ENCODE measurements at places on chromosomes 11 and 22. TPM values are rescaled to one million over a fixed set of nuclear protein-coding genes. Genes with fewer than 3 reads are reported as not detected.

AAMDC gene
- total RNA-seq: 18.7 TPM

FHIP1B gene
- 98.4 TPM for total RNA-seq

ADAMTS8 gene
- total RNA-seq: not detected

DNA sequence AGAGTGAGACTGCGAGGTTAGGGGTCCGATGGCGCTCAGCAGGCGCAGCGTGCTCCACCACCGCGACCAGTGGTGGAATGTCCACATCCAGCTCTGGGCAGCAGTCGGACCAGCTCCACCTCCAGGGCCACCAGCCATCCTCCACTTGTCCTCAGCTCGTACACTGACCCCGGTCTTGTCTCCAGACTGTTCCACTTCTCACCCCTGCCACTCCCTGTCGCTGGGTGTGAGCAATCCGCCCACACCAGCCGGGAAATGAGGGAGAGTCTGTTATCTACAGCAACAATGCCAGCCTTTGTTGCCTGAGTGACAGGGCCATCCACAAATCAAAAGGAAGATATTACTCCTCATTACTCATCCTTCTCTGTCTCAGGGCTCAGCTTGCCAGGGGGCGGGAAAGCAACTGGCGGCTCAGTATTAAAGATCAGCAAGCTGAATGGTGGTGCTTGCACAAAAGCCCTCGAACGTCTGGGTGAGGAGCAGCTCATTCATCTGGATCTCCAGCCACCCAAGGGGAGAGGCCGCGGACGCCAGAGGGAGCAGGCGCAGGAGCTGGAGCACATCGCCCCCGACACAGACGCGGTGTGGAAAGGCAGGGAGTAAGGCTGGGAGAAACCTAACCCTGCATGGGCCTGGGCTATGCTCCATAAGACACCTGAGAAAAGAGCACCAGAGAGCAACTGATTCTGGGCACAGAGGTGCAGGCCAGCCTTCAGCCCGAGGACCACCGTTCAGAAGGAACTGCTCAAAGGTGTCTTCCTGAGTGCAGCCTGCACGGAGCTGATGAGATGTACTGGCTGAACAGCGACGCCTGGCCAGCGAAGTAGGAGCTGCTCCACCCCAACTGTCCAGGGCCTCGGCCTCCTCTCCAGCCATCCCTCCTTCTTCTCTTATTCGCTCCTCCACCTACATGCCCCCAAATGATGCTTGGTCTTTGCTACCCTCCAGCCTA, 21.9 kb downstream of the IGSF9B start:
- DNase-seq: peak; percentile 89

DNA sequence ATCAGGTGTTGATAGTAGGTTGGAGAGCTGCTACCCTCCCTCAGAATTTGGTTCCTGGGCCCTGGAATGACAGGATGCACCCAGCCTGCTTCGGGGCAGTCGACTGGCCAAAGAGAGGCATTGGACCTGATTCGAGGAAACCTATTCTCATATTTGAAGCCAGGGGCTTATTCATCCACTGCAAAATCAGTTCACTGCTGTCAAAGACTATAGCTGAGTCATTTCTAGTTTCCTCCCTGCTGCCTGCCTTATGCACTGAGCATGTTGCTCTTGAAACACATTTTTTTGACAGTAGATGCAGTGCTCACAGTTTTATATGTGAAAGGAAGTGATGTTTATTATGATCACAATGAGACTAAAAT, 565.4 kb downstream of the ETS1 start:
- DNase-seq: no peak

DNA sequence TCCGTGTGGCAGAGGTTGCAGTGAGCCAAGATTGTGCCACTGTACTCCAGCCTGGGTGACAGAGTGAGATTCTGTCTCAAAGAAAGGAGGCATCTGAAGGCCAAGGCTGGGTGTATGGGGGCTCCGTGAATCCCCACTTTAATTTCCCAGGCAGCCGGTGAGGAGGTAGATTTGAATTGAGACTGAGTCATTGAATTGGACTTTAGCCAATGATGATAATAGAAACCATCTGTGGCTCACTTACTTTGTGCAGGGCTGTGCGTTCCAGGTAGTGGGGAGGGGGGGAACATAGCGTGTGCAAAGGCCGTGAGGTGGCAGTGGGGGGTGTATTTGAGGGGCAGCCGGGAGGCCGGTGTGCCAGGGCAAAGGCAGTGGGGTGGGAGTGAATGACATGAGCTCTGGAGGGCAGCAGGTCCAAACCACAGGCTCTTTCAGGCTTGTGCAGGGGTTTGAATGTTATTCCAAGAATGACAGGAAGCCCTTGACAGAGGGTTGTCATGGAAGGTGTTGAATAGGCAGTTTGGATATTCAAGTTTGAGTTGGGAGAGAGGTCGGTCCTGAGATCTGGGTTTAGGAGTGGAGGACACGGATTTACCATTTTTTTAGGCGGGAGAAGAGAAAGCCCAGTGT, 6.1 kb downstream of the ARHGAP8 start:
- DNase-seq: no peak

DNA sequence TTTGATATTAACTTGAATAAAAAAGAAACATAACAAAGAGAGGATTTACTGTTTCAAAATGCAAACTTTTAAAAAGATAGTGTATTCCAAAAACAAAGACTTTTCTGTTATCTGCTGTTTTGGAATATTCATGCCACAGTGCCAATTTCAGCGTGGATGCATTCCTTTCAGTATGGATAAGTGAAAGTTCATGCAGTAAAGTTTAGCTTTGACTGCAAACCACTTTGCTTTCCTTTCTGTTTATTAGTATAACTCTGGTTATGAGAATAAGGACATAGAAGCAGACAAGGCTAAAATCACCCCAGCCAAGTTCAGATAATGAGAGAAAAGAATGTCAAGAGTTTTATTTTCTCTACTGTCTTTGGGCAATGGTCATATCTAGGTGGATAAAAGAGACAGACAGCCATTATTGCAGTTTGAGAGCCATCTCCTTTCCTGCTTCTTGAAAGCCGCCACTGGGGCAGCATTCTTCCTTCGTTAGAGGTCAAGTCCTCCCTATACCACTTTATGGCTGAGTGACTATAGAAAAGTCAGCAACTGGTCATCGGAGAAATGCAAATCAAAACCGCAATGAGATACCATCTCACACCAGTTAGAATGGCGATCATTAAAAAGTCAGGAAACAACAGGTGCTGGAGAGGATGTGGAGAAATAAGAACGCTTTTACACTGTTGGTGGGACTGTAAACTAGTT, 82.4 kb upstream of the BLID start:
- DNase-seq: no peak

DNA sequence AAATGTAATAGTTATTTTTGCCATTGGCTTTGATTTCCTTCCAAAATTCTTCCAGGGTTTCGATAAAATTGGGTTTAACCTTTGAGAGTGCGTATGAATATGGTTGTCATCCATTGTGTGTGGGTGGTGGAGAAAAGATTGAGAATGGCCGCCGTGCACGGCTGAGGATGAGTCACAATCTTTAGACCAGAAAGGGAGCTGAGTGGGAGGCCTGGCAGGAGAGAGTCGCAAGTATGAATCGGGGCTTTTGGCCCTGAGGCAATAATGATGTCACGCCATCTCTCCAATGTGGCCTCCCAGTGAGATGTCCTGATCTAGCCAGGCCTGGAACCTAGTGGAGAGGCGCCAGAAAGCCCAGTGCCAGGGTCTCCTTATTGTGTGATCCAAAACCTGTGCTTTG, 33.1 kb upstream of the SMPD1 start:
- no peak for DNase-seq

GRCh38 chr11:73200256-73200655, 17.8 kb upstream of the P2RY2 start:
- DNase-seq: peak; percentile 56

DNA sequence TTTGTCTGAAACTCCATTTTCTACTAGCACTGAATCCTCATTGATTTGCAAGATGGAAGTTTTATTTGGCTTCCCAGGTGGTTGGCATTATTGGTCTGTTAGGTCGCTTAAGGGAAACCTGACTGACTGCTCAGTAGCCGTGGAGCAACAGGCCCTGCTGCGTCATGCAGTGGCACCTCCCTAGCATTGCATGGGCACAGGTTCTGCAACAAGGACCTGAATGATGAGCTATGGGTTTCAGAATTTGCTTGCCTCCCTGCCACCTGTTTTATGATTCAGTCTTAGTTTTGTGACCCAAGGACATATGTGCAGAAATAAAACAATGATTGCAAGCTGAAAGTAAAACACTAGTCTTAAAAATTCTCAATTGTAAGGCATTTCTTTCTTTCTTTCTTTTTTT, 128.5 kb downstream of the SLC1A2 start:
- DNase-seq: no peak

DNA sequence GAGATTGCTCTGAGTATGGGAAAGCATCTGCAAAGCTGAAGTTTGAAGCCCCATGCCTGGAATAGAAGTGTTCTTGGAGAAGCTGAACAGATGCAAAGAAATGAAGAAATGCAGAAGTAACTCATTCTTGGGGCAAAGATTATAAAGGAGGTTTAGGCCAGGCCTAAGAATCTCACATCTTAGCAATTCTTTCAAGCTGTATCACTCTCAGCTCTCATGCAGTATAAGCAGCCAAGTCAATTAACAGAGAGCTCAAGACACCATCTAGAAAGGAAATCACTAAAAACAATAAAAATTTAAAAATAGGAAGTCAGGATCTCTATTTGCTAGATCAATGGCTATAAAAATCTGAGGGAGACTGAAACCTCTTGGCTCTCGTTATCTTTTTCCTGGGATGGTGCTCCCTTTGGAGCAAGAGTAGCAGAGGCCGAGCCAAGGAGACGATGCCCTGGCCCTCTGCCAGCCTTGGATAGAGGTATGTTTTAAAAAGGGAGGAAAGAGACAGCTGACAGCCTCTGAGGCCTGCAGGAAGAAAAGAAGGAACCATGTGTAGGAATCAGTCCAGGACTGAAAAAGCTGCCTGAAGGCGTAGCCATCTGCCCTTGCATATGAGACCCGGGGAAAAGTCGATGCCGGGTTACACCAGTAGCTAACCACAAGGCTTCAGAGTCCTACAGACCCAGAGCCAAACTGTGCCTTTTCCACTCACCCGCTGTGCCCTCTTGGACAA, 229.8 kb downstream of the BLID start:
- no peak for DNase-seq

All from HT-29 (cell line).